PC-9 (cell line): ENCODE measurements at places on chromosomes 11 and 22.

- peak; percentile 84 for DNase-seq
- H3K4me1 ChIP-seq: peaks cover 23% of the 10 kb centered on the region
- peaks cover 11% of the 10 kb centered on the region; the same call in 1 of the 2 replicates for H3K36me3 ChIP-seq
- H3K4me3 ChIP-seq: peak within 1 kb of the TSS; percentile 91
- peak within 1 kb of the TSS; percentile 33; the same call in 1 of the 2 replicates for H3K27ac ChIP-seq
These were observed at the start of gene EIF3F for GRCh38 chr11:7986768-7987559. EIF3F (plus strand) TSS chr11:7987337; CDS start chr11:7987353, 16 bp downstream.

DNA sequence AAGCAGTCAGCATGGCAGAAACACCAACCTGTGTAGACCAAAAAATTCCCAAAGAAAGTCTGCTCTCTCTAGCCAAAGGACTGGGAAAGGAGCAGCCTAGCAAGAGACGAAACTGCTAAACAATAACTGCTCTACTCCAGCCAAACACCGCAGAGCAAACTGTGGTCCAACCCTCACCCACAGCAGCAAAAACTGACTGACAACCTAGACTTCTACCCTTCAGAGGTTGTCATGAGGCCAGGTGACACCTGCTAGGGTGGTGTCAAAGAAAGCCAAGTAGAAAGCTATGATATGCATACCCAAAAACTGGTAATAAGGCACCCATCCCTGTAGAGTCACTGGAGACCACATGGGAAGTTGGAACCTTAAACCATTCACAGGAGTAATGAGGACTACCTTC lies 11.8 kb downstream of the GAB2 start:
- no peak for DNase-seq
- no peaks in the 10 kb centered on the region for H3K36me3 ChIP-seq

- DNase-seq: no peak
- no peaks in the 10 kb centered on the region for H3K36me3 ChIP-seq
These were observed 32.2 kb downstream of the ARRB1 start for GRCh38 chr11:75319035-75319877.

GRCh38 chr22:24728790-24729637 lies 45.5 kb downstream of the PIWIL3 start:
- no peaks in the 10 kb centered on the region for H3K36me3 ChIP-seq
- peaks cover 27% of the 10 kb centered on the region for H3K27me3 ChIP-seq
- H3K4me3 ChIP-seq: no peak overlapping the region
- DNase-seq: no peak

- H3K4me1 ChIP-seq: peaks cover 37% of the 10 kb centered on the region
- H3K27me3 ChIP-seq: no peaks in the 10 kb centered on the region
- no peak overlapping the region for H3K4me3 ChIP-seq
- peak; percentile 63 for DNase-seq
These were observed 22.7 kb upstream of the XBP1 start for GRCh38 chr22:28822930-28823551.

- peaks cover 21% of the 10 kb centered on the region; the same call in 1 of the 2 replicates for H3K27me3 ChIP-seq
- no peak overlapping the region for H3K27ac ChIP-seq
- no peak for DNase-seq
- H3K4me3 ChIP-seq: no peak overlapping the region
These were observed 1.2 kb downstream of the MS4A4E start for GRCh38 chr11:60241786-60242185.

- no peak for DNase-seq
- H3K36me3 ChIP-seq: no peaks in the 10 kb centered on the region
- H3K27ac ChIP-seq: no peak overlapping the region
These were observed 4.7 kb upstream of the SHISA8 start for GRCh38 chr22:41919357-41920224.
